GM12891 (cell line): ENCODE measurements at places on chromosomes 12 and 14.
A peak's percentile ranks its signal among the peaks of the same experiment; 100 is the strongest.

DNA sequence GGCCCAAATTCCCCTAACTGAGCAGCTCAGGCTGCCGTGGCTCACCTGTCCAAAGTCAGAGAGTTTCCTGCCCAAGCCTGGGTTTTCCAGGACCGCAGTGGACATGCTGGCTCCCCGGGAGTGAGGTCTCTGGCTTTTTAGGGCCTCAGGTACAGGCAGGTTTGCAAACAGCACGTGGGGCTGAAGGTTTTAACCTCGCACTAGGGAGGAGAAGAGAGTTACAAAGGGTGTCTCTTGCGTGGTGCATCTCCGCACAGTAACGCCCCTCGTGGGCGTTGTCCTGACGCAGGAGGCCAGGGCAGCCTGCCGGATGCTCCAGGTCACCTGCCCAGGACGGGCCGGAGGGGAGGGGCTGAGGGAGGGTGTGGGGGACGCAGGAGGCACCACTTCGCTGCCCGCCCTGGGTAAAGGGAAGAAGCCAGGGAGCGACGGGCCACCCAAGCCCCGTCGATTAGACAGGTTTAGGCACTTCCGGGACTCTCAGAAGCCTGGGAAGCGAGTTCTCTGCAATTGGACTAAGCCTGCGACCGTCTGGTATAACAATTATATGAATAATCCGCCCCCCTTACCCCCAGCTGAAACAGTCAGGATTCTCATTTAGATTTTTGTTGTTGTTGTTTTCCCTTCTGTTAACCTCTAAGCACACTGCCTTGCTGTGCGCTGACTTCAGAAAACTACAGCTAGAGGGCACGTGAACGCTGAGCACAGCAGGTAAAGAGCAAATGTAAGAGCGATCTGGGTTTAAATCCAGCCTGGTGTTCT lies at the start of gene PAH:
PAH (minus strand) TSS at position 219 of the 762 bp plus-strand sequence; CDS start at position 105, 114 bp downstream.
- DNase-seq, result no peak

DNA sequence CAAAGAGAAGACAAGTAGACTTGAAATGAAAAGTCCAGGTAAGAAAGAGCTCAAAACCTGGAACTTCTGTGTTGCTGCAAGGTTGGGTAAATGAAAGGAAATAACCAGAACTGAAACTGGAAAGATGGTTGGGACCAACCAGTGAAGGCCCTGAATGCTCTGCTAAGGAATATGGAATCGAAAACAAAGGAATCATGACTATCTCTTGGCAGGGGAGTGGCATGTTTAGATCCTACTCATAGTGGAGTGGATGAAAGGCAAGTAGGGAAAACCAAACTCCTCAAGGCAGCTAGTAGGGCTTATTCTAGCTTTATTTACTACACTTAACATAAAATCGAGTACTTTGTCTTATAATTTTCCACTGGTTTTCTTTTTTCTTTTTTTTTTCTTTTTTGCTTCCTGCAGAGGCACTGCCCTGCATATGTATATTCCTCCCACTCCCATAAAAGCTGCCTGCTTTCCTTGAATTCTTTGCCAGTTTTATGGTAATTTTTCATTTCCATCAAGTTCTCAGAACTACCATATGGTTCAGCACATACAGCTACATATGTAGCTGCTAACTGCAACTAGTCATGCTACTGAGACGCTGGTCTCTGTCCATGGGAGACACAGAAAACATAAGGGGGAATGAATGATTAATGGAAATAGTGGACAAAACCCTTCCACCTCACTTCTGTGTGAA lies 247.1 kb upstream of the TMTC1 start:
- DNase-seq, result no peak

- DNase-seq, result no peak
These were observed 1.4 kb downstream of the PPM1A start for GRCh38 chr14:60250257-60251035.

DNA sequence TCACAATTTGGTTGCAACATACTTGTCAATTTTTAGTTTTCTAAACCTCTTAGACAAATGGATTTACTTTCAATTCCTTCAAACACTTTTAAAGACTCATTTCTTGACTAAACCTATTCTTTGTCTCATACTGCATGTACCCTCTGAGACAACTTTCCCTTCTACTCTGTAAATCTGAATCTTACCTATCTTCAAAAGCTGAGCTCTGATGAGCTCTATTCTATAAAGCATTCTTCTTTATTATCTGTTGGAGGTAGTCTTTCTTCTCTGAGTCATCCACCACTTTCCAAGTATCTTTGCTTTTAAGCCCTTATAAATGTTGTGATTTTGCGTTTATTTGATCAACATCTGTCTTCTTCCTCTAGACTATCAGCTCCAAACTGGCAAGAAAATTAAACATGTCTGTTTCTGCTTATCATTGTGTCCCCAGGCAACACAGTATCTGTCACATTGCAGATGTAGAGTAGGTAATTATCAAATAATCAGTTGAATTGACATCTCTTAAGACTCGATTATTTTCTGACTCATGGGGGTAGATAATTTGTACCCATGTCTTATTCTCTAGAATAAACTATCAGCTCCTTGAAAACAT lies 265.6 kb upstream of the FAR2 start:
- DNase-seq, result no peak

DNA sequence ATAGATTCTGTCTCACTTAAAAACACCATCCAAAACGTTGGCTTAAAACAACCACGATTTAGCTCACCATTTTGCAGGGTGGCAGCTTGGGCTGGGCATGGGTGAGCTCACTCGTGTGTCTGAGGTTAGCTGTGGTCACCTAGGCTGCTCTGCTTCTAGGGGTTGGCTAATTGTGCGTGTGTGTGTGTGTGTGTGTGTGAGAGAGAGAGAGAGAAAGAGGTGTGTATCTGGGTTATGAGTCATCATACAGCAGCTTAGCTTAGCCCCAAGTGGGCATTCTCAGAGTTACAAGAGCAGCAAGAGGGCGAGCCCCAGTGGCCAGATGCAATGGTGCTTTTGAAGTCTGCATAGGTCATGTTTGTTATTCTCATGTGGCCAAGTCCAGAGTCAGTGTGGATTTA lies 6.0 kb downstream of the FBXW8 start:
- DNase-seq, result no peak

DNA sequence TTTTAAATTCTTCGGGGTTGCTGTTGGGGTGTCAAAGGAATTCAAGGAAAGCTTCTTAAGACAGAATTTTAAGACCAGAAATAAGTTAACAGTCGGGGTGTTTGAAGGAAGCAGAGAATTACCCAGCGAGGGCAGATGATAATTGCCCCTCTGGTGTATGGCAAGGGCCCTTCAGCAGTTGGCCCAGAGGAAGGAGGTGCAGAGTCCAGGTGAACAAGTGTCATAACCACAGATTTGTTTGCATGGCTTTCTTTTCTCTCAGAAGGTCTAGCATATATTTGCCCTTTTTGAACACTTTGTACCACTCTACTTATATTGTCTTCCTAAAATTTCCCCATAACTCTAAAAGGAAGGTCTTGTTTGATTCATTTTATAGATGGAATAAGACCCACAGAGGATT lies 1.8 kb downstream of the PDE6H start:
- no peak for DNase-seq

DNA sequence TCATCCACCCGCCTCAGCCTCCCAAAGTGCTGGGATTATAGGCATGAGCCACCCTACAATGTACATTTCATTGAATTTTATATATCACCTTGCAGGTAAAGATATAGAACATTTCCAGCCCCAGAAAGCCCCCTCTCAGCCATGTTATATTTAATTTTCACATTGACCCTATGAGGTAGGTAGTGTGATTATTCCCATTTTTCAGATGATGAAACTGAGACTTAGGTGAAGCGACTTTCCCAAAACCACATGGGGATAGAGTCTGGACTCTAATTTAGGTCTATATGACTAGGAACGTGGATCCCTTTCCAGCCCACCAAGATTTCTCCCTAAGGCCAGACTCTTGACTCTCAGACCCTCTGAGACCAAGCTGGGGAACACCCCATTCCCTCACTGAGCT lies 15.7 kb upstream of the POP5 start:
- DNase-seq, result no peak

DNA sequence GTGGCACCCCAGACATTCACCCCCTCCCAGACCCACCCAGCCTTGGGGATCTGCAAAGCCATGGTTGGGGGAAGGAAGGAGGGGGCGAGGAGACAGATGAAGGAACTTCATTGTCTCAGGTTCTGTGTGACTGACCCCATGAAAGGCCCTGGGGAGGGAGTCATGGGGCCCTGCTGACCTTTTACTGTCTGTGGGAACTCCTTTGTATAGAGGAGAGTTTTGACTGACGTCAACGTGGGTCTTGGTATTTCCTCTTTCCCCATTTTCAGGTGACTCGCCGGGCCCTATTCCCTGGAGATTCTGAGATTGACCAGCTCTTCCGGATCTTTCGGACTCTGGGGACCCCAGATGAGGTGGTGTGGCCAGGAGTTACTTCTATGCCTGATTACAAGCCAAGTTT lies 3.1 kb upstream of the RAB5B start:
- no peak for DNase-seq

DNA sequence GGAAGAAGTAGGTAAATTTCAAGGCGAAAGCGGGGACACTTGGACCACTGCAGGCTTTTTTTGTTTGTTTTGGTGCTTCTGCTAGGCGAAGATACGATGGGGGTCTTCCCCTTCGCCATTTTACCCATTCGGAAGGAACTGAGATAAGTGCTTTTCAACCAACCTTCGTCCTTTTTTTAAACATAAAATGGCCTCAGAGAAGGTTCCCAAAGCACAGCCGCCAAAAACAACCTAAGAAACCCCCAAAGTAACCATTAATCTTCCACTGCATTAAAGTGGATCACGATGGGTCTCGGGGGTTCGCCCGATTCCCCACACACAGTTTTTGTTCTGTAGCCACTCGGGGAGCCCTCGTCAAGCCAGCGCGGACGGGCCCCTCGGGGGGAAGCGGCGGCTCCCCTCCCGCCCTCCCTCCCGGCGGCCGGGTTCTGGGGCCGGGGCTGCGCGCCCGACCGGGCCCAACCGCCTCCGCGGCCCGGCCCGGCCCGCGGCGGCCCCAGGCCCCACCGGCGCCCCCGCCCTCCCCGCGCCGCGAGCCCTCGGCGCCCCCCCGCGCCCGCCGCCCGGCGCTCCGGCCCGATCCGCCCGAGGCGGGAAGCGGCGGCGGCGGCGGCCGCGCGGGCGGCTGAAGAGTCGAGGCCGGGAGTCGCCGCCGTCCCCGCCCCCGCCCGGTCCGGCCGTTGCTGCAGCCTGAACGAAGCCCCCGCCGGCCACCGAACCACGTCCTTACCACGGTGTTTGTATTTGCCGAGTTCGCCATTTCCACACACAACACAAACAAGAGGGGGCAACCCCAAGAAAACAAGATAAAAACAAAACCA lies 790 bp downstream of the GTF2A1 start:
- DNase-seq, result no peak

DNA sequence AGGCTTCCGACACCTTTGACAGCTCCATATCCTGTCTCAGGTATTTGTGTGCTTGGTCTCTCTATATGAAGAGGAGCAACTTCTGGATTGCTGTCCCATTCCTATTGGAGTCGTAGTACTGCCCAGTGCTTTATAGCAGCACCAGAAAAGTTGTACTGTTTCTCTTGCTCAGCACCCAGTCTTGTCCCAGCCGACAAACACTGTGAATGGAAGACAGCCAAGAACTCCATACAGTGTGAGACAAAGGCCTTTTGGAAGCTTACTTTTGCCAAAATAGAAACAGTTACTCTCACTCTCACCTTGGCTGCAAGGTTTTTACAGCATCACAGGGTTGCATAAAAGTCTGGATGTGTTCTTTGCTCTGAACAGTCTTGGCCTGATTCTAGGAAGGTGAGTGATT lies 105.3 kb downstream of the TGFB3 start:
- no peak for DNase-seq

- DNase-seq, result no peak
These were observed 99.4 kb upstream of the PLEKHA5 start for GRCh38 chr12:19030180-19030579.

GRCh38 chr12:3988519-3989217 lies 115.5 kb upstream of the PARP11 start:
- peak; percentile 31 for DNase-seq

GRCh38 chr12:4587108-4587507 lies 25.1 kb downstream of the DYRK4 start:
- DNase-seq, result no peak

- peak; percentile 94 for DNase-seq
These were observed 17.0 kb downstream of the RHOF start for GRCh38 chr12:121776190-121777098.

DNA sequence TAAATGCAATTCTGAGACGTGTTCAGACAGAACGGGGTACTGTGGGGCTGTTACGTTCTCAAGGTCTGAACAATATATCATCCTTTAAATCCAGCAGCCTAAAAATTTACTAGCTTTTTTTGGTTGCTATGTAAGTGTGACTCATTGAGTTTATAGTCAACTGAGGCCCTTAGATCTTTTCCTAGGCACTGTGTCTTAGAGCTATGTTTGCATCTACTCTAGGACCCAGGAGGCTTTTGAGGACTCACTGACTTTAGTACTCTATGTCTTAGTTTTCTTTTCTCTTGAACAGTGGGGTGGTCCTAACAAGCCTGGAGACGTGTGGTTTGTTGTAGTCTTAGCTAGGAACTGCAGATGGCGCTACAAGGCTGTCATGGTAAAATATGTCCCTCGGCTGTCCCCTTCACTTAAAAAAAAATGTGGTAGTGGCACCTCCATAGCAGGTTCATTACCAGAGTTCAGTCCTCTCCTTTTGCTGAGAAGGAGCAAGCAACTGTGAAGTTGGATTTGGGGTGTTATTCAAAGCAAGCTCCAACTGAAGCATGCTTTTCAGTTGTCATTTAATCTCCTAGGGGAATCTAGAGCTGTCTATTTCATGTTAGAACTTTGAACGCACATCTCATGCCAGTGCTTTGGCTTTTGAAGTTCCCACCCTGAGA lies 8.7 kb upstream of the SPATS2 start:
- peak; percentile 43 for DNase-seq

GRCh38 chr14:68623307-68623706 lies 169.6 kb downstream of the ZFP36L1 start:
- no peak for DNase-seq

GRCh38 chr14:105629886-105630215 lies 103.5 kb downstream of the TMEM121 start:
- no peak for DNase-seq

DNA sequence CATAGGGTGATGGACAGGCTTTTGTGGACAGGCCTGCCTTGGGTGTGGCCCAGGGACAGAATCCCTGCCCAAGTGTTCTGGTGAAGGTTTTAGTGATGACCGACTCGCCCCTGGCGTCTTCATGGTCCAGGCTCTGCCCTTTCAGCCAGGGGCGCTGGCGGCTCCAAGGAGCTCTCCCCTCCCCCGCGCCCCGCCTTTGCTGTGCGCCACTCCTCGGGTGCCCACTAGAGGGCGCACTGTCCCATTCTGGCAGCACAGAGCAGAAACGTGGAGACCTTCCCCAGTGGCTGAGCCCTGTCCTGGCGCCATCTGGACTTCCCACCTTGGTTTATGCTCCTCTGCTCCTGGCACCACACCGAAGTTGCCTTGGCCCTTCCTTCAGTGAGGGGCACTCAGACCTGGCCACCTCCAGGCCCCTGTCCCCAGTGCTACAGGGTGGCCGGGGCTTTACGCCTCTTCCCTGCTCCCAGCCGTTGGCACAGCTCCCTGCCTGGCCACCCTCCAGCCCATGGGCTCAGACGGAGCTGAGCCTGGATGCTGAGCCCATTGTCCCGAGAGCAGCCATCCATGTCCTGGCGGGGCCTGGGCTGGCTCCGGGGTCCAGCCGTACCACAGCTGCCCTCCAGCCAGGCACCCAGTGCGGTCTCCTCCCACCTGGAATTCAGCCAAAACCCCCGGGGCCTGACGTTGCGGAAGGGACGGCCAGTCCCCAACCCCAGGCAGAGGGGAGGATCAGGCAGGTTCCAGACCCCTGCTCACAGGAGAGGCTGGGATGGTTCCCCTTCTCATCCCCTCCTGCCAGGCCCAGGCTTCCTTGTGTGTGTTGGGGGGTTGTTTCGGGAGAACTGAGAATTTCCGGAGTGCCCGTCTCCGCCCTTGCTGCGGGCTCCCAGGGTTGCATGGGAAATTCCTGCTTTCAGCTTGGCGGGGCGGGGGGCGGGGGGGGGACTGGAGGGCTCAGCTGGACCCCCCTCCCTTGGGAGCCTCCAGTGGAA lies 5.6 kb upstream of the CRIP1 start:
- peak; percentile 98 for DNase-seq
